ENCODE measurements at places on chromosomes 1 and 21. TPM values are rescaled to one million over a fixed set of nuclear protein-coding genes. Genes with fewer than 3 reads are reported as not detected.

DNALI1 gene
- total RNA-seq: not detected

DNA sequence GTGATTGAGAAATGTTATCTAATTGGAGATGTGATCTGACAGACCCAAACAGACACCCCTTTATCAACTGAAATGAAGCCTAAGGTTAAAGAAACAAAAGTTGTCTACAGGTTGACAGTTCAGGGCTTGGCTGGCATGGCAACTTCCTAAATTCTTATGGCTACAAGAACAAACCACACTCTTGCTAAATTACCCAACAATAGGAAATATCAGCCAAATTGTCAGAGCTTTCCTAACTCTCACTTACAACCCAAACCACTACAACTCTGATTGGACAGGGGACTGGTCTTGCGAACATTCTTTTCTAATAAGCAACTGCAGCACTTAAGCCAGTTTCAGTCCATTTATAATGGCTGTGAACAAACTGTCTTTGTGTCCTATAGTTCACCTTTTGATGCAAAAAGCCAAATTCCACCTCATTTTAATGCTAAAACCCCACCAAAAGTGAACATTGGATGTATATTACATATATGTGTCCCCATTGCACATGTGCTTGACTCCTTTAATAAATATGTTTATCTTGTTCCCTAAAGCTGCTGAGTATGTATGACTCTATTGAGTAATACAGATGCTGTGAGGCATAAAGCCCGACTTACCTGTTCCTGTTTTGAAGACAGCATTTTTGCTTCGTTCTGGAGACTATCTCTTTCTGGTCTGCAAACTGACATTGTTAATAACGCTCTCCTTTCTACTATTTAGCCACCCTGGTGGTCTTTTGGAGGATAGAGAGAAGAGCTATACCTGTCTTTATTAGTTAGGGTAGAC, 101.3 kb upstream of the HMCN1 start:
- H3K27ac ChIP-seq: no peak overlapping the region
- H3K4me1 ChIP-seq: peaks cover 25% of the 10 kb centered on the region
- peaks cover 26% of the 10 kb centered on the region for H3K36me3 ChIP-seq
- H3K4me3 ChIP-seq: no peak overlapping the region
- H3K27me3 ChIP-seq: peaks cover 3% of the 10 kb centered on the region

CHRNB2 gene
- not detected for total RNA-seq

ZNF695 gene
- 0.40 TPM for total RNA-seq

GRCh38 chr1:96281491-96281890, 440.1 kb upstream of the PTBP2 start:
- H3K4me1 ChIP-seq: no peaks in the 10 kb centered on the region
- DNase-seq: no peak
- no peaks in the 10 kb centered on the region for H3K27me3 ChIP-seq
- H3K27ac ChIP-seq: no peak overlapping the region

GRCh38 chr1:210800301-210800700, 333.6 kb downstream of the KCNH1 start:
- no peak overlapping the region for H3K4me3 ChIP-seq
- H3K36me3 ChIP-seq: no peaks in the 10 kb centered on the region
- peaks cover 6% of the 10 kb centered on the region for H3K27me3 ChIP-seq

SIM2 gene
- not detected for total RNA-seq

NBPF20 gene
- 0.99 TPM for total RNA-seq

- DNase-seq: no peak
- no peaks in the 10 kb centered on the region for H3K27me3 ChIP-seq
- no peak overlapping the region for H3K27ac ChIP-seq
- no peak overlapping the region for H3K4me3 ChIP-seq
- no peaks in the 10 kb centered on the region for H3K4me1 ChIP-seq
These were observed 24.9 kb upstream of the CTBS start for GRCh38 chr1:84598846-84599741.
